Smooth muscle cell of the brain vasculature (primary cell): ENCODE measurements at places on chromosomes 5 and 9.

- DNase-seq: no peak
Observed at GRCh38 chr9:9846557-9846956, 766.2 kb downstream of the PTPRD start.

GRCh38 chr5:124649491-124650146 is 96.8 kb downstream of the ZNF608 start:
- DNase-seq: no peak

GRCh38 chr9:12413986-12414385 is 279.2 kb upstream of the TYRP1 start:
- DNase-seq: no peak

DNA sequence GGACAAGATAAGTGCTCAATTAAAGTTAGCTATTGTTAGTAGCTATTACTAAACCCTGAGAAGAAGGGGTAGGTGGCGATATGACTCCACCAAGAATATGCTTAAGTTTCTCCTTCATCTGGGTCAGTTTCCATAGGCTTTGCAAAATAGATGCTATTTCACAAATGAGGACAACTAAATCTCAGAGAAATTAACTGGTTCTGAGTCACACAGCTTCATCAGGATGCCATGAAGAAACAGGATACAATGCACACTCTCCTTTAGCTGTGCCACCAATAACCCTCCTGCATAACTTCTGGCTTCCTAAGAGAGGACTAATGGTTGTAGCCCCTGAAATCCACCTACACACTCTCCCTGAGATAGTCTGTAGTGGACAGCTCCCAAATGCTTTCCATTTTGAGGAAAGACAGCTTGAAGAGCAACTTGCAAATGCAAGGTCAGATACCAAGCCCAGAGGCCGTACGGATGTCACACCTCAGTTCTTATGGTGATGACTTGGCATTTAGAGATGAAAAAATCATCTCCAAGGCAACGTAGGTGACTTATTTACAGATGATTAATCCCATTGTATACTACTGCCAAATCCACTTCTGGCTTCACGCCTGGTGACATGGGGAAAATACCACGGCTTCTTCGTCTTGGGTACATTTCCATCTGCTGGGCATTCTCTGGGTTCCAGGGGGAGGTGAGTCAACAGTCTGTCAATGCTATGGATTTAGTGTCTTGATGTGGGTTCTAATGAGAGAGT is 251.4 kb upstream of the IL12B start:
- no peak for DNase-seq

DNA sequence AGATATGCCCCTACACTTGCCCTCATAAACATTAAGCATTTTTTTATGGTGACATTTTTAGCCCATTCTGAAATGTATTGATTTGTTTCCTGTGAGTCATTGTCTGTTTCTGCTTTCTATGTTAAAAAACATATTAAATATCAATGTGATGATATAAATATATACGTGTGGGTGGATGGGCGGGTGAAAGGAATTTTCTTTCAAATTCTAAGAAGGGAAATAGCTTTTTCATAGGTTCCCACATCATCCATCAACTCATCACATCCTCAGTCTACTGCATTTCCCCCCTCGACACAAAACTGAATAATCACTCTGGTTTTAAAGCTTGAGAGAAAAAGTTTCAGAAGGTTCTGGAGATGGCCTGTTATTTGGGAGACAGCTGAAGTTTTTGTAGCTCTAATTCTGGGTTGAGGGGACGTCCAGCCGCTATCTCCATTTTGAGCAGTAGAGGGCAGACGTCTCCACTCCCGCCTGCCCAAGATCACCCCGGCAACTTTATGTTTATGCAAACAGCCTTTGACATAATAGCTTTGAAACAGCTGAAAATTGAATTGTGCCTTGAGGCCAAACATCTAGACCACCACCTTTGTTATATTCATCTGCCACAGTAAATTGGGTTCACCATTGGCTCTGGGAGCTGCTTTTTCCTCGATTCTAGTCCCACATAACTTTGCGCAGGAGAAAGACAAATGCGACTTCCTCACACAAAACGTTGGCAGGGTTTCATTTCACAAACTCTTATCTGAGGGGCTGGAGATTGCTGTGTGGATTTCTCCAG is 216.2 kb upstream of the CLINT1 start:
- DNase-seq: peak; percentile 57

DNA sequence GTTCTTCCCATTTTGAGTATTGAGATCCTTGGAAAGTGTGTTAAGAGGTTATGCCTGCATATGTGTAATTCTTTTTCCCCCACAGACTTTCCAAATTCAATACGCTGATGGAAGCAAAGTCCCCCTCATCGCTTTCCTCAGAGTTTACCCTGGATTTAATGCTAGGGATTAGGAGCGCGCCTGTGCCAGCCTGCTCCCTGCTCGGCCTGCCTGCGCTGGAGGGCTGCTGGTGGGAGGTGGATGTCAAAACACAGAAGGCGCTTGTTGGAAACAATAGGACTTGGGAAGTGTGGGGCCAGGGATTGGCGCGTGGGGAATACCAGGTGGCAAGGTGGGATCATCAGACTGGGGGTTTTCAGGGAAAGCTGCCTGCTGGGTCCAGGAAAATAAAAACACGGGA is 39.8 kb upstream of the PTCH1 start:
- no peak for DNase-seq

GRCh38 chr5:176175101-176175852 is 62.9 kb upstream of the SIMC1 start:
- DNase-seq: no peak

GRCh38 chr9:33117796-33118195 is 41.3 kb upstream of the SMU1 start:
- DNase-seq: no peak

- DNase-seq: no peak
Observed at GRCh38 chr5:147369742-147370374, 135.0 kb downstream of the STK32A start.

DNA sequence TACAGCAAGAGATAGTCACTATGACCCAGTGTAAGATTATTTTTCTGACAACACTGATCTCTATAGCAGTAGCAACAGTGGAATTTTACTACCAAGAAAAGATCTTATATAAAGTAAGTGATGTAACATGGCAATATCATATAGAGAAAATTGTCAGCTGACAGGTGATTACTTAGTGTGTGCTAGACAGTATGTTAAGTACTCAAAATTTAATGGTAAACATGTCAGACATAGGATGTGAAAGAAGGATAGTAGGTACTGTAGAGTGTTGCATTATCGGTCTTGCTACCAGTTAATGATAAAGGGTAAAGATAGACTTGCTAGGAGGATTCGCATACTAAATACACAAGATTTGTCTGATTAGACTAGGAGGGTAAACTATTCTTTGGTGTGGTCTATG is 247.4 kb downstream of the CYLC2 start:
- DNase-seq: no peak

DNA sequence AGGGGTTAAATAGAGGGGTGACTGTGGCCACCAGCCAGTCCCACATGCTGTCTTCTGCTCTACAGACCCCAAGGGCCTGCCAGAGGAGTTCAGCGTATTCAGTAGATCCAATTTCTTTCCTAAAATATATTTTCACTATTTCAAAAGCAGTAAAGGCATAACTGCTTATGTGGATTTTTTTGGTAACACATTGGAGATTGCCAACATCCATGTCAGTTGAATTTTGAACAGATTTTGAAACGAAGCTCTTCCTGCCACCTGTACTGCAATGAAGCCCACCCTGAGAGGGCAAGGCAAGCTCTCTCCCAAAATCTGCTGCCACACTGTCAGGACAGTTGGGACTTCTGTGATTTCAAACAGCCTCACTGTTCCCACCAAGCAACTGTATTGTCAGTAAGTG is 37.1 kb upstream of the SARDH start:
- DNase-seq: no peak

GRCh38 chr5:40291338-40291737 is 388.4 kb upstream of the PTGER4 start:
- DNase-seq: no peak

DNA sequence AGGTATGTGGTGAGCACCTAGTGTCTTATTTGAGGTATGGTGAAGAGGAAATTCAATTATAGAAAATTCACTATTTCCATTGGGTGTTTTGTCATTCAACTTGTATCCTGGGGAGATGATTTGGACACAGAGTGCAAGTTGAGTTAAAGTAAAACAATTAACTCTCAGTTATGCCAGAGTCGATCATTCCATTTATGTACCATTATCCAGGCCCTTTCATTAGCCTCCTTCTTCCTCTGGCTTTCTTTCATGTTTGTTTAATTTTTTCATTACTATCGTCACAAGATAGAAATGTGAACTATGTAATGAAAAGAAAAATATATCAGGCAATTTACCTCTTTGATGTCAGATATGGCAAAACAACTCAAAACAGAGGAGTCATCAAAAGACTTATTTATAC is 1347.2 kb upstream of the NUDT12 start:
- no peak for DNase-seq

- DNase-seq: no peak
Observed at GRCh38 chr5:178120607-178121357, 7.5 kb downstream of the N4BP3 start.

DNA sequence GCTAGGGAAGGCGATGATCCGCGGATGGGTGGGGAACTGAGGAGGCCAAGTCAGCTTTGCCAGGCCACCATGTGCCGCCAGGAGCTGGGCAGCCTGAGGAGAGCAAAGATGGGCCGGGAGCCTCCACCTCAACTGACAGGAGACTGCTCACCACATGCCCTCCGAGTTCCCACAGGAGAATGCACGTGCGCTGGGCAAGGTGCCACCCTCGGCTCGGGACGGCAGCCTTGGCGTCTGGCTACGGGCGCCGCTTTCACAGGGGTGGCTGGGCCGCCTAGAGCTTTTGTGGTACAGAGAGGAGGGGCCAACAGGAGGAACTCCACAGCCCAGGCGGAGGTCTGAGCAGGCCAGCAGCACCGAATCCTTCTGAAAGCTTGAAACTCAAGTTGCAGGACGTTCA is 5.3 kb upstream of the TBC1D9B start:
- no peak for DNase-seq

DNA sequence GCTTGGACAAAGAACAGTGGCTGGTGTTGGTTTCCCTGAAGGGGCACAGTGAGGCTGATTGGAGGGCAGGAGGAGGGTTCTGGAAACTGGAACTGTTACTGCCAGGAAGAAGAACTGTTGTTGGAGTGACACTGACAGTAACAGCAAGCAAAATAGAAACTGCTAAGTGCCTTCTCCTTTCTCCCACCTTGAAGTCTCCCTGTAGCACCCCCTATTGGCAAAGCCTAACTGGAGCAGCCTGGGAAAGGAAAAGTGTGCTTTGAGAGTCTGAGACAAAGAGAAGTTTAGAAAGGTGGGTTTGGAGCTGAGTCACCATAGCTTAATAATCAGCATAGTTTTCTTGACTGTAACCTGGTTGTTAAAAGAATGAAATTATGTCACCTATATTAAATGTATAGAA is 2.5 kb upstream of the TMEM174 start:
- no peak for DNase-seq

GRCh38 chr9:127873886-127874285 is 3.6 kb downstream of the AK1 start:
- DNase-seq: no peak

GRCh38 chr9:18438300-18438925 is 35.5 kb upstream of the ADAMTSL1 start:
- DNase-seq: peak; percentile 71

GRCh38 chr5:89065919-89066318 is 182.9 kb upstream of the MEF2C start:
- DNase-seq: no peak

- DNase-seq: no peak
Observed at GRCh38 chr5:146765089-146765832, 113.3 kb downstream of the PPP2R2B start.

DNA sequence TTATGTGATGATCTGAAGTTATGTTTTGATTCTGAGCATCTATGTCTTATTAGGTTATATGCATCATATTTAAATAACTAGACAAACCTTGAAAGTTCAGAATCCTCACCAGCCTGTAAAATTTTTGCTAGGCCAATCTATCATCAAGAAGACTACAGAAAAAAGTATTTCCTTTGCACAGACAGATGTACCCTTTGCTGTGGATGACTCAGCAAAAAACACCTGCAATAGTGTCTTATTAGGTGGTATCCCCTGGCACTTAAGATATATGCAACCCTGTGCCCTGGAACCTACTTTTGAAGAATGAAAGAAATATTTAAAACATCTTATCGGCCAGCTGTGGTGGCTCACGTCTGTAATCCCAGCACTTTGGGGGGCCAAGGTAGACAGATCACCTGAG is 130.6 kb downstream of the SLF1 start:
- DNase-seq: no peak

DNA sequence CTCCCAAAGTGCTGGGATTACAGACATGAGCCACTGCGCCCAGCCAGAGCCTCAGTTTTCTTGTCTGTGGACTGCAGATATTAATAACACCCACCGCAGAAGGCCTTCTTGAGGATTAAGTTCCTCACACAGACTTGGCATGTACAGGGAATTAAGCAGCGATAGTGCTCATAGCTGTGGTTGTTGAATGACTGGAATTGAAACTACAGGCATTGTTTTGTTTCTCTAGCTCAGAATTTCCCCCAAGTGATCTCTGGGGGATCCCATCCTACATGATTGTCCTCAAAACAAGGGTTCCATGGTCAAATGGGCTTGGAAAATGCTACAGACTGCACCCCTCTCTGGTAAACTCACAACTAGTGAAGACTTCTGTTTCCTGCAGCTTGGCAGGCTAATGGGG is 44.2 kb upstream of the TDRD7 start:
- no peak for DNase-seq

- no peak for DNase-seq
Observed at GRCh38 chr5:169213479-169213878, 87.5 kb downstream of the SLIT3 start.

DNA sequence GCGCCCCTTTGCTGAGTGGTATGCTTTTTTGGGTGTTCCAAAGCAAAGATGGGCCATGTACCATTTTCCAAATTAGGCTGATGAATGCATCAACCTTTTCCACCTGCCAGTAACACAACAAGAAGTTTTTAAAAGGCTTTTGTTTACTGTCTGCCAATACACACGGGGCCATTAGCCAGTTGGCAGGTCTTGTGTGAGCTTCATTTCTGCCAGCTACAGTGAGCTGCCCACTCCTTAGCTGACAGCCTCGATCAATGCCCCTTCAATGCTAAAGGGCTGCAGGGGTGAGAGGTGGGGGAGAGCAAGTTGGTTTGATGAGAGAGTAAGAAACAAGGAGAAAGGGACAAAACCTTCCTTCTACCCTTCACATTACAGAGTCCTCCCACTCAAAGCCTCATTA is 128.7 kb downstream of the C5orf15 start:
- no peak for DNase-seq

DNA sequence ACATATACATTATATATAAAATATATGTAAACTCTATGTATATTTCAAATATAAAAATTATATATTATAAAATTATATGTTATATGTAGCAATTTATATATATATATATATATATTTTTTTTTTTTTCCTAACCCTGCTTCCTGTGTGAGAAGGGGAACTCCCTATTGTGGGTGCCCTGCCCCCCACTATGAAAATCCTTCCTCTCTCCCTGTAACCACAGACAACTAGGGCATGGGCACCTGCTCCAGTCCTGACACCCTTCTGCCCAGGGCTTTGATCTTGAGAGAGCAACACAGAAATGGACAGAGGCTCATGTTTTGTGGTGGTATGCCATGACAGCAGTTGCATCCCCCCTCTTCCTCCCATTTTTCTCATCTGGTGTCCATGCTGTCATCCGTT is 148.7 kb upstream of the IL12B start:
- DNase-seq: no peak
